ENCODE measurements at places on chromosomes 3 and 15.

DNA sequence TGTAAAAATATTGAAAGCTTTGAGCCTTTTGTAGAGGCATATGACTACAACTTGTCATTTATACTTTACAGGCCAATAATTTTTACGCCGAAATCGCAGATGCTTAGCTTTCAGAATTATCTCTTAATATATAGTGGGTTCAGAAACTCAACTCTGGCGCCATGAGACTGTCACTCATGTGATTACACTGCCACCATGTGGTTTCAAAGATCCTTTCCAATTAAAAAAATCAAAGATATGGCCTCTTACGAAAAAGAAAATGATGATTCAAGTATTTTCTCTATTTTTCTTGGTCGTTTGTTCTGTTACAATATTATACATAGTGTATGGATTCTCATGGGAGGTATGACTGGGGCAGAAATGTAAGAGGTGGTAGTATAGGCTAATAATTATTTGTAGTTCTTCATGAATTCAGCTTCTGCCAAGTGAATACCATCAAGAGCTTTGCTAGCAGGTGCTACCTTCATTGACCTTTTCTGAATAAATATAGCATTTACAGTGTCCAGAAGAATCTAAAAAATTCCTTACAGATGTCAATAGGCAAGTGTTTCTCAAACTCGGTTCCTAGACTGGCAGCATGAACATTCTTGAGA, 751.7 kb upstream of the GOLIM4 start:
- H3K36me3 ChIP-seq, result no peaks in the 10 kb centered on the region
- H3K27ac ChIP-seq, result no peak overlapping the region
- DNase-seq, result peak; percentile 68
- no peaks in the 10 kb centered on the region for H3K4me1 ChIP-seq

DNA sequence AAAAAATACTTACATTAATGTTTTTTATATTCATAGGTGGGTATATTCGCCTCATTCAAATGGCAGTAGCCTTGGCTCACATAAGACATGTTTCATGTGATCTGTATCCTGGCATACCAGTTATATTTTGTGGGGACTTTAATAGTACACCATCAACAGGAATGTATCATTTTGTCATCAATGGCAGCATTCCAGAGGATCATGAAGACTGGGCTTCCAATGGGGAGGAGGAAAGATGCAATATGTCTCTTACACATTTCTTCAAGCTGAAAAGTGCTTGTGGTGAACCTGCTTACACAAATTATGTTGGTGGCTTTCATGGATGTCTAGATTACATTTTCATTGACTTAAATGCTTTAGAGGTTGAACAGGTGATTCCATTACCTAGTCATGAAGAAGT, 3.5 kb downstream of the PDE12 start:
- H3K36me3 ChIP-seq, result no peaks in the 10 kb centered on the region
- no peak overlapping the region for H3K27ac ChIP-seq
- H3K4me1 ChIP-seq, result peaks cover 21% of the 10 kb centered on the region
- no peak overlapping the region for H3K4me3 ChIP-seq
- no peaks in the 10 kb centered on the region for H3K27me3 ChIP-seq

GRCh38 chr3:67901681-67902080, 247.3 kb upstream of the SUCLG2 start:
- no peaks in the 10 kb centered on the region for H3K27me3 ChIP-seq
- DNase-seq, result no peak
- no peaks in the 10 kb centered on the region for H3K36me3 ChIP-seq
- no peak overlapping the region for H3K4me3 ChIP-seq
- no peaks in the 10 kb centered on the region for H3K4me1 ChIP-seq

GRCh38 chr15:42954291-42954690, 33.7 kb upstream of the TTBK2 start:
- no peak for DNase-seq
- H3K27ac ChIP-seq, result no peak overlapping the region
- H3K36me3 ChIP-seq, result peaks cover 21% of the 10 kb centered on the region
- no peak overlapping the region for H3K4me3 ChIP-seq
- no peaks in the 10 kb centered on the region for H3K27me3 ChIP-seq

DNA sequence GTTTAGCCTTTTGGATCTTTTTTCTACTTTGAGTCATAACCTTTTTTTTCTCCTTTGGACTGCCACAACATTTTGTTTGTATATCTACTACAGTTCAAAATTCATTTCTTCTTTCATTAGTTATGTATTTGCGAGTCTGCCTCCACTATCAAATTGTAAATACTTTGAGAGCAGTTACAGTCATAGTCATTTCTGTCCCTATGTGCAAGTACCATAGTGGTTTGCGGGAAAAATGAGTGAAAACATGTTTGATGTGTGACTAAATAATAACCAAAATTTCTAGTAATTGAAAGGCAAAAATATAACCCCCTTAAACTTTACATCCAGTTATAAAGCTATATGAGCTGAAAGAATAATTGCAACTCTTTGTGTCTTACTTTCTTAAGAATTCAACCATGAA, 45.8 kb upstream of the CCDC50 start:
- H3K36me3 ChIP-seq, result no peaks in the 10 kb centered on the region
- H3K27me3 ChIP-seq, result no peaks in the 10 kb centered on the region
- H3K4me3 ChIP-seq, result no peak overlapping the region
- H3K4me1 ChIP-seq, result no peaks in the 10 kb centered on the region
- H3K27ac ChIP-seq, result no peak overlapping the region
- DNase-seq, result no peak

All from endothelial cell of umbilical vein (primary cell).